ENCODE measurements at places on chromosomes 2 and 18. TPM values are rescaled to one million over a fixed set of nuclear protein-coding genes. Genes with fewer than 3 reads are reported as not detected.

The PSMA8 gene
- total RNA-seq, result not detected

The SLC9A4 gene
- total RNA-seq, result 114 TPM

The MERTK gene
- total RNA-seq, result 17.5 TPM

The CPS1 gene
- total RNA-seq, result under 0.01 TPM

The ACAA2 gene
- 122 TPM for total RNA-seq

The UPP2 gene
- not detected for total RNA-seq
